ENCODE measurements at places on chromosomes 4 and X.

DNA sequence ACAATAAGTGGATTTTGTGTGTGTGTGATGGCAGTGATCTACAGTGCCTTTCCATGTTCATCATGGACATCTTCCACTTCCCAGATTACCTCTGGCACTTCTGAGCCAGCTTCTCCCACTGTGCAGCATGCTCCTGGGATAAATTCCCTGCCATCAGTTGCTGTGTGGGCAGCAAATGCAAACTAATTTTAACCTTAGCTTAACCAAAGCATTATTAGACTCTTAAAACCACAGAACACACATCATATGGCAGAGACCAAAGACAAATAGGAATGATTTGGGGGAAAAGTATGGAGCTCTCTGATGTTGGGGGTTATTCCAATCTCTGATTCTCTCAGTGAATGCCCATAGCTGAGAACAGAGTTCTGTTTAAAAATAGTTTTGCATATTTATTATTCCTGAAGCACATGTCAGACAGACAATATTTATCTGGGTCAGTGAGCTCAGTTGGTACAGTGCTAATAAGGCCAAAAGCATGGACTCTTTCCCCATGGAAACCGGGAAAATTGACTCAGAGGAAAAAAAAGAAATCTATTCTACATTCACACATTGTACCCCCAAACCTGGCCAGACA is 567.4 kb downstream of the IQCM start:
- DNase-seq: peak; percentile 31

DNA sequence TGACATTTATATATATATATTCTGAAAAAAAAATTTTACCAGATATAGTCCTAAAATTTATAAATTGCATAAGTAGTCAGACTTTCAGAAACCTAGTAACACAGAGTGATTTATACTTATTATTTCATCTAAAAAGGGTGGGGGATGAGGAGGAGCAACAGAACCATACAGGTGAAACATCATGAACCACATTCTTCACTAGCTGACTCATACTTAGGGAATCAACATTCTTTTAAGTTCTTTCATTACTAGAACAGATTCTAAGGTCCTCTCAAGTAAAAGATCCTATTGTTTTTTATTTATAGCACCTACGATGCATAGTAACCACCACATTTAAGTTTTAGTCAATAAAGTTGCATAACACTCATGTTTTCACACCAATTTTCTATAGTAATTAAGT is 166.1 kb downstream of the LRBA start:
- DNase-seq: no peak

DNA sequence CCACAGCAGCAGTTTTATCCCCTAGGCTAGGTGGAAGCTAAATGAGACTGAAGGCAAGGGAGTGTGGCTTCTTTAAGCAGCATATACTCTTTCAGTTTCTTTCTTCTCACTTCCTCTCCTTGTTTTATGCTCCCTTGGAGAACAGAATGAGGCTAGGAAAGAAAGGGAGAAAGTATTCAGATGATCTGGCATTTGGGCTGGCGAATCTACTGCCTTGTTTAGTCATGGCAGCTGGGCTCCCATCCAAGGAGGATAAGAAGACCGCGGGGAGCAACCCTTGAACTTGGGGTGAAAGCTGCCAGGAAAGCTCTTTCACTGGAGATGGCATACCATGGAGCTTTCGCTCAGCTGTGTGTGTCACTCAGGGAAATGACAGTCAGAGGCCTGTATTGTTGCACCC is 72.1 kb downstream of the ARHGEF38 start:
- DNase-seq: no peak

GRCh38 chr4:95985051-95985450 is 145.2 kb downstream of the PDHA2 start:
- DNase-seq: no peak

GRCh38 chrX:83658731-83659130 is 150.6 kb downstream of the POU3F4 start:
- no peak for DNase-seq

DNA sequence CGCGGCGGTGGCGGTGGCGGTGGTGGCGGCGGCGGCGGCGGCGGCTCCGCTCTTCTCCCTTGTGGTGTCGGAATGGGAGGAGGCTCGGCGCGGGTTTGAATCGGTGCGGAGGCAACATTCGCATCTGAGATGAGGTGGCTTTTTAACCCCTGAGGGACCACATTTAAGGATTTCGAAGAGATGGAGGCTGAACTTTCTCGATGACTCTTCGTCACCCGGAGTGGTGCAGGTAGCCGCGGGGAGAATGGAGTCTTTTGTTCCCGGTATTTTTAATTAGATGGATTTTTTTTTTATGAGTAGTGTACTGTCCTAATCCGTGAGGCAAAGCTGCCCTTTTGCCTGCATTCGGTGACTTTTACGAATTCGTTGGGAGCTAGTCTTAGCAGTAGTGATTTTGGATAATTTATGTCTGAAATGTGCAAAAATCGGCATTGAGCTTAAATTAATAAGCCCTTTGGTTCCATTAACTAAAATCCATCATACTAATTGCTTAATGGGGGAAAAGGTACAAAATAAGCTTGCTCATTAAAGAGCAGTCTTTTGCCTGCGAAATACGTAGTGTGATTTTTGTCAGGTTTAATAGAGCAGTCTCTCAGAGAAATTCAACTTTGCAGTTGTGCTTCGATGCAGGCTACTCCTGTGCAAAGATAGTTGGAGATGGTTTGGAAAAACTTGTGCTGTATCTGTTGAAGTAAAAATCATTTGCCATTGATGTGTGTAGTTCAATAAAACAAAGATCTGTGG is 206.2 kb downstream of the TENM3 start:
- peak; percentile 90 for DNase-seq

DNA sequence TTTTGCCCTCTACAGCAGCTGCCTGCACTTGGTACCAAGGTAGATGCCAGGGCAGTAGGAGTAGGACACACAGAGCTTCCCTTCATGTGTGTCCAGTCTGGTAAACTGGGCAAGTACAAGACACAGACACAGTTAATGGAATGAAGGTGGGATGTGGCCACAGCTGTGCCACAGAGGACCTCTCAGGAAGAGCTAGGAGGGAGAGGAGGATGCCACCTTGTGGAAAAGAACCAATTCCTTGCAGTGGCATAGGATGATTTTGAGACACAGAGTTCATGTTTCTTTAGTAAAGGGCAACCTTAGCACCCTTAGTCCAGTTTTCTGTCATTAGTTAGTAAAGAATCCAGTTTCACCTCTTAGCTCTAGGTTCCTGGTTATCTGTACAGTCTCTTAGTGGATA is 36.3 kb upstream of the TBC1D14 start:
- DNase-seq: no peak

GRCh38 chrX:9903146-9903545 is 64.0 kb upstream of the CLDN34 start:
- no peak for DNase-seq

DNA sequence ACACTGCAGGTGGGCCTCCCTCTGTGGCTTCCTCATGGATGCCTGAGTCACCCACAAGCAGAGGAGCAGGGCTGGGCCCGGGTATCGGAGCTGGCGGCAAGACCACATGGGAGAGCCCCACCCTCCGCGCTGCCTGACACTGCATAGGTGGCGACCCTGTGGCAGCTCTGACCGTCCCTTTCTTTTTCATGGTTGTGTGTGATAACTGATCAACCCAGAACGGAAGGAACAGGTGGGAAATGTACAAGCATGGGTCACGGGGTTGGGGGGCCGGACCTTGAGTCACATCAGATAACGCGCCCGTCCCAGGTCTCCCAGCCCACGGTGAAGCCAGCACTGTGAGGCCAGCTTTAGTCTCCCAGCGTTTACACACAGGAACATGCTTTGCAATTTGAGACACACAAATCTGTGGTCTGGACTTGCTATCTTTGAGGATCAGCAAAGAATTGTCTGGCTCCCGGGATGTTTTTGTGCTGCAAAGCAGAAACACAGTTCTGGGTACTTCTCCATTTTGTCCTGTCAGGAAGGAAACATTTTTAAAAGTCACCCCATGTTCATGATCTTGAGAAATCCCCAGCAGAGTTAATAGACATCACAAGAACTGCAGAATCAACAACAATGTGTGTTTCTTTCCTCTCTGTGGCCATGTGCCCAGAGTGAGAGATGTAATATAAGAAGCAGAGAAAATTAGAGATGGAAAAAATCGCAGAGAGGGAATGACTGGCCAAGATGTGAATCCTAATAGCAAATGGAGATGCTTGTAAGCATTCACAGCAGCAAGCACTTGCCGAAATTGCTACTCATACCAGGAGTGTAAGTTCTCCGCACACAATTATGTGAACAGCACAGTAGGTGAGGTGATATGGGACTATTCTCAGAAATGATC is 70.1 kb upstream of the CBR4 start:
- peak; percentile 78 for DNase-seq

GRCh38 chrX:139831675-139832456 is 101.0 kb downstream of the ATP11C start:
- DNase-seq: peak; percentile 19

DNA sequence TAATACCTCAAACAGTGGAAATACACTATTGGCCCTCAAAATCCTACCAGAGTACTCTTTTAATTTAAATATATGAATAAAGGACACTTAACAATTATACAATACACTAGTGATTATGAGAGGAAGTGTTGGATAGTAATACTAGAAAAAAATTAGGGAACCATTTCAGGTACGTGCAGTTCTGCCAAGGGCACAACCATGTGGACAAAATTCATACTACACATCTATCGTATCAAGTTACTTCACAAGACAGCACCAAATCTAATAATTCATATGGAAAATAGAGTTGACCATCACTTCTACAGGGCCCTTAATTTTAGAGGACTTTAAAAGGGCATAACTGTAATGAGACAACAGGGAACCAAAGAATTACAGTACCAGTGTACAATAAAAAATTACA is 69.2 kb upstream of the ZCCHC13 start:
- DNase-seq: no peak

GRCh38 chr4:158930639-158930972 is 161.8 kb downstream of the FNIP2 start:
- DNase-seq: no peak

- no peak for DNase-seq
Observed at GRCh38 chr4:42416017-42416416, 18.7 kb downstream of the SHISA3 start.

- DNase-seq: no peak
Observed at GRCh38 chr4:128565054-128565453, 244.4 kb upstream of the JADE1 start.

DNA sequence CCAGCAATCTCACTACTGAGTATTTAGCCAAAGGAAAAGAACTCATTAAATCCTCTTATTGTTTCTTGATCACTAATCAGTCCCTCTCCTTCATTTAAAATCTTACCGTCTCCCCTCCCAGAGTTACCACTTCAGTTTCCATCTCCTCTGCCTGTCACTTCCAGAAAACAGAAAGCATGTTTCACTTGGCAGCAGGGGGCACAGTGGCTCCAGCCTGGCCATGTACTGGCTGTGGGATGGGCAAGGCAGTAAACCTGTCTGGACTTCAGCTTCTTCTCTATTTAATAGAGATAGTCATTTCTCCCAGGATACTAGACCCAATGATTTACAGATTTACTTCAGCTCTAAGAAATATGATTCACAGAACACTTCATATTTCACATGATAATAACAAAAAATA is 63.2 kb downstream of the CD40LG start:
- peak; percentile 9 for DNase-seq

DNA sequence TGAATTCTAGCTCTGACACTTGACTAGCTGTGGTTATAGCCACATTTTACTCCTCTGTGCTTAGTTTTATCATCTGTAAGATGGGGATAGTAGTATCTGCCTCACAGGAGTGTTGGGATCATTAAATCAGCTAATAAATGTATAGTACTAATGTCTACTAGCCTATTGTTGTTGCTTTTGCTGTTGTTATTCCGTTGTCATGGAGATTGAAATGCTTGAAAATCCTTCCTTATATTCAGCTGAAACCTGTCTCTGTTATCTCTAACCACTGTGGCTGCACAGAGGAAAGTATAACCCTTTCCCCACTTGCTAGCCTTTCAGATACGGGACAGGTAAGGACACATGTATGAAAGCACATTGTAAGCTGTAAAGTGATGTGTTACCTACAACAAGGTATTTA is 33.9 kb downstream of the CLCN5 start:
- no peak for DNase-seq

- DNase-seq: peak; percentile 17
Observed at GRCh38 chr4:70637239-70637913, 8.8 kb downstream of the ENAM start.

DNA sequence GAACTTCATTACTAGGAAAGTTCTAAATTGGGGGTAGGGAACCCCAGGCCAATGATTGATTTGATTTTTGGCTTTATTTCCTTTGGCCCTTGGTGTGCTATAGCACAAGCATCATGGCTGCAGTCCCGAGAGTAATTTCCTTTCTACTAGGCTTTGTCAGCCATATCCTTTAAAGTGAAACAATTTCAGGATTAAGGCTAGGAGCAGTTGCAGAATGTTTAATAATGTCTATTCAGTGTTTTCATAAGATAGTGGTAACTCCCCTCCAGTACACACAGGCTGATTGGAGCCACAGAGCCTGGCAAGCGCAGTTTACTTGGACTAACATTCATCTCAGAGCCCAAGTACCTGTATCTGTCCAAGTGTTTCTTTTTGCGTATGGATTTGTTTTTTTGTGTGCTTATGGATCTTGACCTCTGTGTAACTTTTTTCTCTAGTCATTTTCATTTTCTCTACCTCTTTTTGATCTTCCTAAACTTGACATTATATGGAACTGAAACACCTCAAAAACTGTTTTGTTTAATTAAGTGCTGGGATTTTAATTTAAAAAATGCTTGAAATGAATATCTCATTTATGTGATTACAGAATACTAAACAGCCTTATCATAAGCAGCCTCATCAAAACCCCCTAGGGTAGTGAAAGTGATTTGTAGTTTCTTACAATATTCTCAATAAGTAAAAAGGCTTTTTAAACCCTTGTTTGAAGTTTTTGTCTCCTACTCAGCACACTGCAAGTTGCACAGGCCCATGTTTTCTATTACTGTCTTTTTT is 7.5 kb downstream of the STIM2 start:
- DNase-seq: no peak
